Stimulated activated naive B cell treated with anti-CD40 and anti-IgM and Interleukin-4, amounts not matched to agents 10 μg/mL and 1 μg/mL and 100 μg/mL, for 72 hours (primary cell): ENCODE measurements at places on chromosomes 3 and 15.
A peak's percentile ranks its signal among the peaks of the same experiment; 100 is the strongest.

- no peak overlapping the region for H3K4me3 ChIP-seq
- no peak overlapping the region for H3K27ac ChIP-seq
- H3K27me3 ChIP-seq, result peaks cover 24% of the 10 kb centered on the region
- no peak for DNase-seq
- no peaks in the 10 kb centered on the region for H3K4me1 ChIP-seq
- no peaks in the 10 kb centered on the region for H3K36me3 ChIP-seq
These were observed 158.2 kb downstream of the RPLP1 start for GRCh38 chr15:69610858-69611257.

- no peak for DNase-seq
- H3K27me3 ChIP-seq, result no peaks in the 10 kb centered on the region
- H3K36me3 ChIP-seq, result no peaks in the 10 kb centered on the region
- H3K4me3 ChIP-seq, result no peak overlapping the region
- H3K4me1 ChIP-seq, result peaks cover 42% of the 10 kb centered on the region
These were observed 74.1 kb upstream of the POMGNT2 start for GRCh38 chr3:43180027-43180426.

DNA sequence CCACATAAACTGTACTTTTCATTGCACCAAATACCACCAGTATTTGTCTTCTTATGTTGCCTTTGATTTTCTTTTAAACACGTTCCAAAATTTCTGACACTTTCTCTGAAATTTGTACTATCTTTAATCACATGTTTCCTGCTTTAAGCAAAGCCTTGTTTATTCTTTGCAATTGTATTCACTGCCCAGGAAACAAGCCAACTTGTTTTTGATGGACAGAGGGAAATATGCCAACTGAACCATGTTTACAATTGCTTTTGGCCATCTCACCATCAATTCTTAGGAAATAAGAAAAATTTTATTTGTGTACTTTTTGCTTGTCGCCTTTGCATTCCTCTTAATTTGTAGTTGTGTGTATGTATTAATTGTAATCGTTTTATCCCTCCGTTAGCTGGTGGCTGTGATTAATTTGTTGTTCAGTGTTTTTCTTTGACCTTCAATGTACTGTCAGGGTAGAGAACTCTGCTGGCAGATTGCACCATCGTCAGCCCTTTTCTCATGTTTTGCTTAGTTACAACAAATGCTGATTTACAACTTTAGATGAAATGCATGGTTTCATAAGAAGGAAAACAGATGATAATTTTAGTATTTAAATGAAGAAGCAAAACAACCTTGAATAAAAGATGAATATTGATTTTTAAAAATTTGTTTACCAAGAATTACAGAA, 19.4 kb upstream of the FEZF2 start:
- no peak for DNase-seq
- H3K4me3 ChIP-seq, result no peak overlapping the region
- no peaks in the 10 kb centered on the region for H3K4me1 ChIP-seq
- peaks cover 8% of the 10 kb centered on the region for H3K27me3 ChIP-seq
- no peak overlapping the region for H3K27ac ChIP-seq

- no peak for DNase-seq
- no peaks in the 10 kb centered on the region for H3K36me3 ChIP-seq
These were observed 127.8 kb downstream of the EPHB1 start for GRCh38 chr3:134922866-134923265.

GRCh38 chr3:37052860-37053259, 59.5 kb downstream of the MLH1 start:
- peaks cover 34% of the 10 kb centered on the region for H3K4me1 ChIP-seq
- no peaks in the 10 kb centered on the region for H3K27me3 ChIP-seq
- no peak for DNase-seq
- peaks cover 49% of the 10 kb centered on the region for H3K36me3 ChIP-seq
- no peak overlapping the region for H3K4me3 ChIP-seq

- H3K4me1 ChIP-seq, result peaks cover 5% of the 10 kb centered on the region
- peak within 1 kb of the TSS; percentile 3 for H3K27ac ChIP-seq
- H3K36me3 ChIP-seq, result no peaks in the 10 kb centered on the region
- H3K27me3 ChIP-seq, result peaks cover 57% of the 10 kb centered on the region
- peak; percentile 38 for DNase-seq
These were observed at the start of gene SCG3 for GRCh38 chr15:51681303-51681963. SCG3 (plus strand) TSS chr15:51681503; CDS start chr15:51681756, 253 bp downstream.

GRCh38 chr3:49132437-49133225, at the start of gene LAMB2:
LAMB2 (minus strand) TSS chr3:49133050; CDS start chr3:49132867, 183 bp downstream.
- DNase-seq, result no peak
- H3K27me3 ChIP-seq, result peaks cover 44% of the 10 kb centered on the region
- H3K4me1 ChIP-seq, result peaks cover 13% of the 10 kb centered on the region
- H3K27ac ChIP-seq, result peak within 1 kb of the TSS; percentile 17
- H3K36me3 ChIP-seq, result no peaks in the 10 kb centered on the region

GRCh38 chr3:172221547-172221946, 182.2 kb downstream of the FNDC3B start:
- H3K27ac ChIP-seq, result no peak overlapping the region
- no peak for DNase-seq
- peaks cover 5% of the 10 kb centered on the region for H3K4me1 ChIP-seq
- peaks cover 3% of the 10 kb centered on the region for H3K27me3 ChIP-seq

- no peaks in the 10 kb centered on the region for H3K36me3 ChIP-seq
- H3K4me3 ChIP-seq, result no peak overlapping the region
- H3K27me3 ChIP-seq, result peaks cover 33% of the 10 kb centered on the region
- H3K27ac ChIP-seq, result no peak overlapping the region
- peaks cover 54% of the 10 kb centered on the region for H3K4me1 ChIP-seq
- DNase-seq, result no peak
These were observed 95.8 kb upstream of the TNFAIP8L3 start for GRCh38 chr15:51190424-51191068.

DNA sequence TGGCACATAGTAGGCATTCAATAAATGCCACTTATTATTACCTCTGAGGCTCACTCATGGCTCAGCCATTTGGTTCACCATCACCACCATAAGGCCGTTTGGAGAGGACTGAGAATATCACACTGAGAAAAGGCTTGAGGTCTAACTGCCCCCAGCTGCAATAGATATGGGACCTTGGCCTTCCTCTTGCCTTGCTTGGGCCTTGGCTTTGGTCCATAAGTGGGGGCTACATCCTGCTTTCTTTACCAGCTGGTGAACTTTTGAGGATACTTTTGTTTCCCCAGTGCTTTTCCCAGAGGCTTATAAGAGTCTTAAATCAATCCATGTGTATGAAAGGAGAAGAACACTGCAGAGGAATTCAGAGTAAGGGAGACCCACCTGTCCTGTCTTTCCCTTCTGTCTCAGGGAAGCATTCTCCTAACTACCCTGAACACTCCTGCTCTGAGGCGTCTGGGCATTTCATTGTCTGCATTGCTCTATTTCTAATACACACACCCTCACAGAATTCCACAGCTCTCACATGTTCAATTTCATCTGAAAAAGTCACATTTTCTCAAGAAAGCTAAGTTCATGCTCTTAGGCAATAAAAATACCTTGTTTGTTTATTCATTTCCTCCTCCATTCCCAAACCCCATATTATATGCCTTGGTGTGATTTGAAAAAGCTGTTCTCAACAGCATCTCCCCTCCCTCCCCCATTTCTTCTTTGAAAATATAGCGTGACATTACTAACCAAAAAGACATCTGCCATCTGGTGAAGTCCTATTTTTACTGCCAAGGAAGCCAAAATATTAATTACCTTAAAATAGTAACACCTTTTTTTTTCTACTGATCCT, 22.5 kb upstream of the KCNMB2 start:
- no peaks in the 10 kb centered on the region for H3K36me3 ChIP-seq
- no peak overlapping the region for H3K4me3 ChIP-seq
- no peaks in the 10 kb centered on the region for H3K4me1 ChIP-seq
- no peak overlapping the region for H3K27ac ChIP-seq
- H3K27me3 ChIP-seq, result no peaks in the 10 kb centered on the region
- no peak for DNase-seq

GRCh38 chr3:140472306-140473020, 205.4 kb upstream of the TRIM42 start:
- no peaks in the 10 kb centered on the region for H3K4me1 ChIP-seq
- H3K27ac ChIP-seq, result no peak overlapping the region
- no peak for DNase-seq
- no peaks in the 10 kb centered on the region for H3K27me3 ChIP-seq
- no peaks in the 10 kb centered on the region for H3K36me3 ChIP-seq
- H3K4me3 ChIP-seq, result no peak overlapping the region
